Activated gamma-delta T cell treated with Interleukin-2 at 50 U/mL for 16 hours (primary cell): ENCODE measurements at places on chromosomes 4 and X.

GRCh38 chr4:139740121-139740520, 74.5 kb downstream of the MGST2 start:
- DNase-seq = no peak

DNA sequence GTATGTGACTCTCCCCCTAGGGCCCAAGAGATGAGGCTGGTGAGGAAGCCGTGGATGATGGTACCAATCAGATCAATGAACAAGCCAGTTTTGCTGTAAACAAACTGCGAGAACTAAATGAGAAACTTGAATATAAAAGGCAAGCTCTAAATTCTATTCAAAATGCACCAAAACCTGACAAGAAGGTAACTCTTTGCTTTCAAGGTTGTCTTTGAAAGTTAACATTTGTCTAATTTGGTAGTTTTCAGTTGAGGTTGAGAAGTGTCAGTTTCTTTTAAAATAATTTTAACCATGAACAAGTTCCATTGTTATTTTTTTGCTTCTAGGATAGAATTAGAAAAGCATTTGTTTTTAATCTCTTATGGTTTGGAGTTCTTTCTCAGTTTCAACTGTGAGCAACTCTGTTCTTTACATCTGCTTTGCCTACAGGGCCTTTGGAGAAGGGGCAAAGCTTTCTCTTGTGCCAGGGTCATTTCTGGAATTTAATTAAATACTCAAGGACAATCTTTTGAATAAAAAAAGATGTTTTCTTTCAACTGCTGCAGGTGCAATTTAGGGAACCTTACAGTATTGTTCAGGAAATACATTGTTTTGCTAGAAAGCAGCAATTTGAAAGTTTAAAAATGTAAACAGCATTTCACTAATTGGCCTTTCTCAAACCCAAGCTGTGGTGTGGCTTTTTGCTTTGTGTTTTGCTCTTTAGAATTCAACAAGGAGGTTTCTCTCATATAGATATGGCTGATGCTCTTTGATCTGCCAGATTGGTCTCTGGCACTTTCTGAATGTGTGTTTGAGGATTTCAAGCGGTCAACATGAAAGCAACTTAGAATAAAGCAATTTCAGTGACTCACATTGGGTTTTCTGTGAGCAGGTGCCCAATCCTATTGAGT, 62.9 kb downstream of the LRP2BP start:
- DNase-seq = no peak

DNA sequence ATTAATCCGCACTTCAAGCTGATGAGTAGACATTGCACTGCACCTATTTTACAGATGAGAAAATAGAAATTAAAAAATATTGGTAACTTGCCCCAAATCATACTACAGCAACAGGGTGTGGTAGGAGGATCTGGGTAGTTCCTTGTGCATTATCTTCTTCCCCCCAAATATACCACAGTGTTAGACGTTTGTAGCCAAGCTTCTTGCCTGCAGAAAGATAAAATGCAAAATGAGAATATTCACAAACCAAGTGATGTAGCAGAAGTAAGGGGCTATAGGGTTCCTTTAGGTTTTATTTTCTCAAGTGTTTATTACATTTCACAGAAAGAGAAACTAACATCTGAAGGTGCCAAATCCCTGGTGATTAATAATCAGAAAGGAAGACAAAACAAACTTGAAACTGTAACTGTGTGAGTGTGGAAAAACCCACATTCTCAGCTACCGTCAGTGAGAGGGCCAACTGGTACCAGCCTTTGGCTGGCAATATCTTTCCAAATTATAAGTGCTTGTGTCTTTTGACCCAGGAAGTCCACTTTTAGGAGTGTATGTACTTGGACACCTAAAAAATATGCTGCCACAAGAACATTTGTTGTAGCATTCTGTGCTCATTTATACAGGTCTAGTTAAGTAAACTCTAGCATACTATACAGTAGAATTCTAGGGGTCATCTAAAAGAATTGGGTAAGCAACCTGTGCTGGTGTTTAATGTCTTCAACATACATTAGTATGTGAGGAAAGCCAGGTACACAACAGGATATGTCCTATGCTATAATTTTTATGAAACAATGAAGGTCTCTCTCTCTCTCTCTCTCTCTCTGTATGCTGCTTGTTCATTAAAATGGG, 6.7 kb upstream of the CD38 start:
- DNase-seq = no peak

DNA sequence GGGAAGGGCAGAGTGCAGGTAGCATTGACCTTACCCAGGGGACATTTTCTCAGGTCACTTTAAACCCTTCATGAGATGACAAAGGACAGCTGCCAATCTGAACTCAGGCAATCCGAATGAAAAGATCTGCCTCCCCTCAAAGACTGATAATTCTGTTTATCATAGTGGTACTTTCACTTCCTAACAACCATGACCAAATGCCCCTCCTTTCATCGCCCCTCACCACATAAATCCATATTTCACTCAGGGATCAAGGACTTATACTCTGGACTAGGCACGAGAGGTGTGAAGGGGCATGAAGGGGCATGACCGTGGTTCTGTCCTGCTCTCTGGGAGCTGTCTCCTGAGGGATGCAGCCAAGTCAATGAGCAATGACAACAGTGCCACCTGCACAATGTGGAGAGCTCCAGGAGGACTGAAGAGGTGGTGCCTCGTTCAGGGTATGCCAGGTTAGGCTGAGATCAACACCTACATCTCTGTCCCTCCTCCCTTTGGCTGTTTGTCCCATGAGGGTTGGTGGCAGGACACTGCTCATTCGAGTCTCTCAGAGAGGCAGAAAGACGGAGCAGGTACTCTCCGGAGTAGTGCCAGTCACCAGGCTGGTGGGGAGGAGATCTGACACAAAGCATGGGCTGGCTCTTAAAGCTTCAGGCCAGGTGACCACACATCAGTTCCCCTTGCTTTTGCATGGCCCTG, 12.5 kb downstream of the HS3ST1 start:
- DNase-seq = no peak

DNA sequence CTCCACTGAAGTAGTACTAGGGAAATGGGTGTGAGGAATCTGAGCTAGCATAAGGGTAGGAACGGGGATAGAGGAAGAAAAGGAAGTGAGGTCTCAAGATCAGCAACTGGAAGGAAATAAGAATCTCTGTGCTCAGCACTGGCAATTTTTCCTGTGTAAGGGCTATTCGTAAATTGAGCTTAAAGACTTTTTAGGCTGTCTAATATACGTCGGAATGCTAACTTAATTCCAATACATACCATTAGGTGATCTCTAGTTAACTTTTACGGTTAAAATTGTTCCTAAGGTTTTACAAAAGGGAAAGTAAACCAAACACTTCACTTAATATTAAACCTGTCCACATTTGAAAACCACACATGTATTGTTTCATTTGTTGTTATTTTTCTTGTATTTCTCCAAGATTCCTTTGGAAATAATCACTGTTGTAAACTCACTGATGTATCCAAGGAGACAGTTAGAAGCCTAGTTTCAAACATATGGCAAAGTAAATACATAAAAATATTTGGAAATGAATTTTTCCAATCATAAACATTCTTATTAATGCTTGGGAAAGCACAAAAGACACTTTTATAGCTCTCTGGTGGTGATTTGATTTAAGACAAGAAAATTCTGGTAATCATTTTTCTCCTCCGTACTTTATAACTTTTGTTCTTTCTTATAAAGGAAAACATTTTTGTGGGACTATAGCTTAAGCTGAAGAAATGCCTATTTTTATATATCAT, 28.1 kb upstream of the HPGDS start:
- no peak for DNase-seq

DNA sequence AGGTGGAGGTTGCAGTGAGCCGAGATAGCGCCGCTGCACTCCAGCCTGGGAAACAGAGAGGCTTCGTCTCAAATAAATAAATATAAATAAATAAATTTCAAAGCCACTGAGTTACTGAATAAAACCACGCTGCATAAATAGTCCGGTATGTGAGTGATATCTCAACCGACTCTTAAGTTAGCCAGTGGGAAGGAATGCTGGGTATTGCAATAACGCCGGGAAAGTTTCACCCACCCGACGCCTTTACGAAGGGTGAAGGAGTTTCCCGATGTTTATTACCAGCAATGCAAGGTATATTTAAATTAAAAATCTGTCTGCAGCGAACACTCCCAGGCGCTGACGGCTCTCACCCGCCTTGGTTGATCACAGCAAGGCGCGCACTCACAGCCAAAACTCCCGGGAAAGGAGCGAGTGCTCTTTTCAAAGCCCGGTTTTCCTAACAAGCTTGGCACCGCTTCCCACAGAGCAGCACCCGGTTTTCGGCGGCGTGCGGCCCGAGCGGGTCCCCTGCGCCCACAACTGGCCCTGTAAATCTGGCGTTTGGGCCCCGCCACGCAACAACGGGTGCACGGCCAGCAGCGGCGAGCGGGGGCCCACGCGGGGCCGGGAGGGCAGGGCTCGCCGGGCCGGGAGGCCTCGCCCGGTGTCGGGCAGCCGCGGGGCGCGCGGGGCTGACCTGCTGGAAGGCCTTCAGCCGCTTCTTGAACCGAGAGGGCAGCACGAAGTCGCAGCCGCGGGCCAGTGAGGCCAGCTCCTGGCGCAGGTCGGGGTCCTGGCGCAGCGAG, 13.7 kb downstream of the PPP2R3B start:
- no peak for DNase-seq

GRCh38 chr4:105460306-105460705, 13.6 kb downstream of the PPA2 start:
- no peak for DNase-seq

- no peak for DNase-seq
These were observed 38.3 kb downstream of the PF4 start for GRCh38 chr4:73943555-73943954.

DNA sequence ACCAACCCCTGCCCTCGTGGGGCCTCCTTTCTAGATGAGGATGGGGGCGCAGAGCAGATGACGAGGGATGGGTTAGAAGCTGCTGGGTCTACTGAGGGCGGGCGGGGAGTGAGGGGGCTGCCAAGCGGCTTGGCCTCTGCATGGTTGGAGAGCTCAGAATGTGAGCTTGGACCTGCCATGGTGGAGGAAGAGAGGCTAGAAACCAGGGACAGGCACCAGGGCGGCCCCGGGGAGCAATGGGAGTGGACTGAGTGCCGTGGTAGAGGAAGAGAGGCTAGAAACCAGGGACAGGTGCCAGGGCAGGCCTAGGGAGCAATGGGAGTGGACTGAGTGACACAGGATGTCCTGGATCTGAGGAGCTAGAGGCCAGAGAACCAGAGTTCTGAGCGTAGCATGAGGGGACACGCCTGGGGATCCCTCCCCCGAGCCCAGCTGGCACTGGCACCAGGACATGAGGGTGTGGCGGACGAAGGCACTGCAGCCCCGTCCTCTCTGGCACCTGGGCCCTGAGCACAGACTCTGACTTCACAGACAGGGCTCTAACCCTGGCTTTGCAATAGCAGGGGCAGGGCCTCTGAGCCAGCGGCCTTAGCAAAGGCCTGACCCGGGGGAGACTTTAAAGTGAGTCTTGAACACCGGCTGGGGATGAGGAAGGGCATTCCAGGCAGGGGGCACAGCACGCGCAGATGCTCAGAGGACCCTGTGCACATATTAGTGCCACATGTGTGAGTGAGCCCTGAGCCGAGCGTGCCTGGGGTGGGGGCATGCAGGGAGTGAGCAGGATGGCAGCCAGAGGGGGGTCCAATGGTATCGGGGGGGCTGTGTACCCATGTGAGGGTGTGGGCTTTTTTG, 214.0 kb upstream of the PSAPL1 start:
- no peak for DNase-seq

GRCh38 chrX:154441564-154441963, 2.4 kb upstream of the FAM50A start:
- DNase-seq = no peak
